ENCODE measurements at places on chromosomes 4 and X.

DNA sequence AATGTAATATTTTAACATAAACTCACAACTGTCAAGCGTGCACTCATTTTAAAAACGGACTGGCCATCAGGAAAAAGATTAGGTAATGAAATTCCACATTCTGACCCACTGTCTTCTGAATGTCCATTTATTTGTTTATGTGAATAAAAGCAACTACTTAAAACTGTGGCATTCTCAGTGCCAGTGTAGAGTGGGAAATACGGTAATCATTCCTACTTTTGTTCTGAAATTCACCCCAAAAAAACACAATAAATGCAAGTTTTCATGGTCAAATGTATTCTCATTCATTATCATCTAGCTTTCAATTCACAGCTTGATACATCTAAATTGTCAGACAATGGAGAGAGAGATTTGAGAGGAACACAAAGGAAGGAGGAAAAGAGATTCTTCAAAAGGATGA is 260.9 kb downstream of the DCHS2 start:
- DNase-seq = no peak

- no peak for DNase-seq
Measured at GRCh38 chr4:124980276-124980752, 267.8 kb upstream of the ANKRD50 start.

- DNase-seq = no peak
Measured at GRCh38 chrX:153750127-153750774, 13.8 kb upstream of the PLXNB3 start.

- DNase-seq = no peak
Measured at GRCh38 chrX:41245641-41246040, 88.3 kb upstream of the DDX3X start.

GRCh38 chrX:130772105-130772775 is 130.8 kb downstream of the ENOX2 start:
- no peak for DNase-seq

DNA sequence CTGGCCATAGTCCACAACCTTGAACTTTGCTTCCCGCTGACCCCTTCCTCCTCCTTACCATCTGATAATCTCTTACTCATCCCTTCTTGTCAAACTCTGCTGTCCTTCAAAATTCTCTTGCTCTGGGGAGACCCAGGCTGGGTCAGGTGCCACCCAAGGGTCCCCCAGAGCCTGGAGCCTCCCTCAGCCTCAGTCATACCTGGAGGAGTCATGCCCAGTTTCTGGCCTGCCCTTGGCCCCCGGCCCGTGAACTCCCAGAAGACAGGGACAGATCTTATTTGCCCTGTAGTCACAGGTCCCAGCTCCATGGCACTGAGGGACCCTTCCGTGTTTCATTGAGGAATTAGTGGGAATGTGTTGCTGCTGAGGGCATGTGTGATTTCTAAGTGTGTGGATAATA is 4.7 kb upstream of the GPR78 start:
- no peak for DNase-seq

GRCh38 chrX:4253092-4253491 is 539.6 kb upstream of the PRKX start:
- no peak for DNase-seq

GRCh38 chr4:147987252-147987651 is 255.4 kb downstream of the ARHGAP10 start:
- DNase-seq = no peak

DNA sequence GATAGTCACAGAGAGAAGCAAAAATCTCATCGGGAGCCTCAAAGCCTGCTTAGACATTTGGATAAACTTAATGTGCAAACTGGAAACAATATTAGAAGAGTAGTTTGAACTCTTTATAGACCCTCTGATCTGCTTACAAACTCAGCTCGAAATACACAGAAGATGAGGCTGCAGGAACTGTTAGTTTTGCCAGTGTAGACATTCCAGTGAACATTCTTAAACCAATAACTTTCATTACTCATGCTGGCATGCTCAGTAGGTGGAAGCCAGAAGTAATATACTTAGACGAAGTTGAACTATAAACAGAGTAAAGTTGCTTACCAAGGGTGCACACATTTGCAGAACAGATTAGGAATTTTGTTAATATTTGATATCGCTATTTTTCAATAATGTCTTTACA is 303.5 kb downstream of the ANKRD50 start:
- no peak for DNase-seq

DNA sequence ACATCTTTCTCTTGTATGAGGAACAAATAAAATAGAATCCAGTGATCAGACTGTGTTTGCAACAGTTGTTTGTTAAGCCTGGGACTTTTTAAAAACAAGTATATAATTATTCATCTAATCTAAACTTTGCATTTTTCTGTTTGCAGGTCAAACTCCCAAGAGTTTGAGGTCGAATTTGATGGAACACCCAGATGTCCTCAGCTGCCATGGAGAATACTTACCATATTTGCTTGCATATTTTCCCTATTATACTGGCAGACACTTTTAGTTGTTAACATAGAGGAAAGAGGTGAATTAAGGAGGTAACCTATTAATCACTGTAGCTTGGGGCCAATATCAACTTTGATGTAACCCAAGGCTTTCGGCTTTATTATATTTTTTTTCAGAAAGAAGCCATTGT is 401.5 kb upstream of the DIPK2B start:
- no peak for DNase-seq

DNA sequence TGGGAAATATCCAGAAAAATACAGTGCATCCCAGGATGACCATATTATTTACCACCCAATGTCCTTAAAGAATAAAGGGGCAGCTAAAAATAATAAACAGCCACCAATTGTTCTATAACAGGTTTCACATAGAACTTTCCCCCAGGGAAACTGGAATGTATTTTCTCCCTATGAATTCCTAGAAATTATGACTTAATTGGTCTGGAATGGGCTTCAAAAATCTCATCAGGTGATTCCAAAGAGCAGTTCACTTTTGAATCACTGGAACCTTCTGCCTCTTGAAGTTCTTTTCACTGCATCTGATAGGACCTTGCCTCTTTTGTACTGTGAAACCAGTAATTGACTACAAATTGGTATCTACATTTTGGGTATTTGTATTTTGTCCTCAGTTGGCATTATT is 119.3 kb downstream of the ZNF330 start:
- DNase-seq = no peak

DNA sequence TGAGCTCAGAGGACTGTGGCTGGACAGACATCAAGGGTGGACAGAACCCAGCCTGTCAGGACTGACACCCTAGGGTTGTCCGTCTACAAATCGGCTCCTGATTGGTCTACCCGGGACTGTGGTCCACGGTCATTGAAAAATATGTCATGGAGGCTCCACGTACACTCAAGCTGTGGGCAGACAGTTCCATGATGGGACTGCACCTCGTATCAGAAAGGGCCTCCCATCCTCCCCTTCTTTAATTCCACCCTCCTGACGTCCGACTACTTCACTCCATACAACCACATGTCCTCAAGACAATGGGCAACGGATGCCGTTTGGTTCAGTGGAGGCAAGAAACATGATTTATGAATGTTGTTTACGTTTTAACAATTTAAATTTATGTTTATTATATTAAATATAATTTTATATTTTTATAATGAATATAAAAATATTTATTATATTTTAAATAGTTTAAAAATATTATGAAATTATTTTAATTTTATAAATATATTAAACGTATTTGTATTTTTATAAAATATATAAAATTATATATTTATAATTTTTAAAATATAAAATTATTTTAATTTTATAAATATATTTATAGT is 58.0 kb upstream of the SHOX start:
- DNase-seq = no peak

DNA sequence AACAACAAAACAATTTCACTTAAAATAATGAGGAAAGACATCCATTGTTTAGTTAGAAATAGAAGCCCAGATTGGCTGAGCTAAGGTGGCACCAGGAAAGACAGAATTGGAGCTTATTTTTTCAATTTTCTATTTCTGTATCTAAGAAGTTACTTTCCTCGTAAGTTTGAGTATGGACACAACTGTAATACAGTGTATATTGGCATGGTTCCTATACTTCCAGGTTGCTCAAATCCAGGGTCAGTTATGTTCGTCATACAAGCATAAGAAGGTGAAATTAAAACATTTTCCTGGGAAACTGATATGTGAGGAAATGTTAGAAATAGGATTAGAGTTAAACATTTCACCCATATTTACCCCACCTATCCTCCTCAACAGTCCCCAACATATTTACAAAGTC is 170.4 kb upstream of the AGA start:
- DNase-seq = no peak

Measured in stimulated activated CD8-positive, alpha-beta memory T cell treated with anti-CD3 and anti-CD28 coated beads, Interleukin-4, amount 100 ng/mL, for 24 hours (primary cell).